Stimulated activated CD8-positive, alpha-beta memory T cell treated with anti-CD3 and anti-CD28 coated beads, Interleukin-7, amount 100 ng/mL, for 48 hours (primary cell): ENCODE measurements at places on chromosomes 6 and 20.

DNA sequence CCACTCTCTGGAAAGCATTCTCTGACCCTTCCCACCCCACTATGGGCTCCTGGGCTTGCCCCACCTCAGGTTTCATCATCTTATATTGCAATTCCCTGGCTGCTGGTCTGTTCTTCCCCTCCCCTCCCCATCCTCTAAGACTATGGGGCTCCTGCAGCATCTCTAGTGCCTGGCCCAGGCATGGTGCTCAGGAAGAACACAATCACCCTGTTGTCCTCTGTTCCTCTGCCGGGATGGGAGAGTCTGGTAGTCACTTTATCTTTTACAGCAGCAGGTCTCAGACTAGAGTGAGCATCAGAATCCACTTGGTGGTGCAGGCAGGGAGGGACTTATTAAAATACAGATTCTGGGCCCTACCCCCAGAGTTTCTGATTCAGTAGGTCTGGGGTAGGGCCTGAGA, 5.0 kb upstream of the LPIN3 start:
- no peak for DNase-seq

DNA sequence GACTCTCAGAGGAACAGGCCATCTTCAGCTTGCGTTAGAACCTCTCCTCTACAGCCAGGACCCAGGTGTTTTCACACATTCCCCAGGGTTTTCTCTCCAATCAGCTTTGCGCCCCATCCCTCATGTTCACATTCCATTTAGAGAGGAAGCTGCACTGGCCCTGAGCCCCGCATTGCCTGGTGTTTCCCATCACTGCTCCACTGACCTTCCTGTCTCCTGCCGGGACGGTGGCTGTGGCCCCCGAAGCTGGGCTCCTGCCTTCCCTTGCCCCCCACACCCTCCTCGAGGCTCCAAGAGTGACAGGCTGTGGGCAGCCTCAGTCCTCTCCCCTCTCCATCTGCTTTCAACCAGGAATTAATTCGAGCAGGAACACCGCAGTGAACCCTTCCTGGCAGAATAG, 357.3 kb downstream of the THBS2 start:
- no peak for DNase-seq

- no peak for DNase-seq
These were observed 241.6 kb downstream of the BTBD3 start for GRCh38 chr20:12159261-12159660.

GRCh38 chr20:53127027-53127426, 154.9 kb downstream of the TSHZ2 start:
- no peak for DNase-seq

DNA sequence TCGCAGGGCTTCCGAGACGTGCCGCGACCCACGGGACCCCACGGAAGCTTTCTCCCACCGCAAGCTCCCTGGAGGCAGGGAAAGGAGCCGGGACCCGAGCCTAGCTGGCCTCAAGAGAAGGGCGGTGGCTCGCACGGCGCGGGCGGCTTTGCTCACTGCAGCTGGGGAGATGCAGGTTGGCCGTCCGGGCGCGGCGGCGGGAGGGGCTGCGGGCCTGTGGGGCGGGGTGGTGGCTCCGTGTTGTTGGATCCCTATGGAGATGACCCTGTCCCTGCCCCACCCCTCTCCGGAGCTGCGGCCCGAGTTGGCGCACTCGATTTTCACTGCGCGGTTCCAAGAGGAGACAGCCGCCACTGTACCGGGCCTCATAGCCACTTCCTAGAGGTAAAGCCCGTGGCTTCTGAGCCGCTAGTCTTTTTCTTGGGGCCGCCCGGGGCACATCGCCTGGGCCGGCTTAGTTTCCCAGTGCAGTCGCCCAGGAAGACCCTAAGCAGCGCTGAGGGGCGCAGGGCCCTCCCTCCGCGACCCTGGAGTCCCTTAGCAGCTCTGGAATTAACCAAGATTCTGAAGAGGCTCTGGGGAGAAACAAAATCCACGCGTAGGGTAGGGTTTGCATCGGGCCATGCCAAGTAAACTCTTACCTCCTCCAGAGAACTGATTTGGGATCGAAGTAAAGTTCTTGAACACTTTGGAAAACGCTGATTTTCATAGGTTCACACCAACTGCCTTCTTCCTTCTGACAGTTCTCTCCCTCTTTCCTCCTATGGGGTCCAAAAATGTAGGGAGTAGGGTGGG, at the start of gene ECT2L:
ECT2L (plus strand) TSS at position 279 of the 795 bp plus-strand sequence. CDS start 17,188 bp downstream, outside the sequence.
- DNase-seq, result no peak

GRCh38 chr6:130713144-130713543, 114.1 kb upstream of the SMLR1 start:
- DNase-seq, result no peak

DNA sequence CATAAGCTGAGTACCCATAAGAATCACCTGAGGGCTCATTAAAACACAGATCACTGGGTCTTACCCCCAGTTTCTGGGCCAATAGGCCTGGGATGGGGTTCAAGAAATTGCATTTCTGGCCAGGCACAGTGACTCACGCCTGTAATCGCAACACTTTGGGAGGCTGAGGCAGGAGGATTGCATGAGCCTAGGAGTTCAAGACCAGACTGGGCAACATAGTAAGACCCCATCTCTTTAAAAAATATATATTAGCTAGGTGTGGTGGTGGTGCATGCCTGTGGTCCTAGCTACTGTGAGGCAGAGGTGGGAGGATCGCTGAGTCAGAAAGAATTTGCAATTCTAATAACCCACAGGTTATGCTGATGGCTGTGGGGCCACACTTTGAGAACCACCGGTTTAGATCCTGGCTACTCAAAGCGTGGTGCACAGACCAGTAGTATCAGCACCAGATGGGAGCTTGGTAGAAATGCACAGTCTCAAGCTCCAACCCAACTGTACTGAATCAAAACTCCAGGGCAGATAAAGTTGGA, 2.0 kb downstream of the CCM2L start:
- DNase-seq, result no peak
